ENCODE measurements at places on chromosomes 12 and 14.

DNA sequence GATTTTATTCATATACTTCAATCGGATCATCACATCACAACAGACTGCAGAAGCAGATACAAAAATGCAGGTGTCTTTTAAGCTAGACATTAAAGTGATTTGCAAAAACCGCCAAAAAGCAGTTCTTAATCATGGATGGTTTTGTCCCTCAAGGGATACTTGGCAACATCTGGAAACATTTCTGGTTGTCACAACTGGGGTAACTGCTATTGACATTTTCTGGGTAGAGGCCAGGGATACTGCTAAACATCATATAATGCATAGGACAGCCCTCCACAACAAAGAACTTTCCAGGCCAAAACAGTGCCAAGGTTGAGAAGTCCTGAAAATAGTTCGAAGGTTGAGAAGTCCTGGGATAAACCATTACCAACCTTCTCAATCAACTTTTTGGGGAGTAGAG is 101.8 kb upstream of the BBS10 start:
- no peak overlapping the region for H3K4me3 ChIP-seq
- no peaks in the 10 kb centered on the region for H3K27me3 ChIP-seq
- no peak for DNase-seq
- no peaks in the 10 kb centered on the region for H3K4me1 ChIP-seq
- H3K27ac ChIP-seq, result no peak overlapping the region

- peaks cover 9% of the 10 kb centered on the region for H3K4me1 ChIP-seq
- no peak overlapping the region for H3K27ac ChIP-seq
- DNase-seq, result no peak
- peaks cover 76% of the 10 kb centered on the region for H3K27me3 ChIP-seq
Measured at GRCh38 chr12:49959685-49960473, 1.8 kb upstream of the AQP5 start.

- no peak overlapping the region for H3K4me3 ChIP-seq
- H3K36me3 ChIP-seq, result peaks cover 35% of the 10 kb centered on the region
- H3K27me3 ChIP-seq, result no peaks in the 10 kb centered on the region
- H3K27ac ChIP-seq, result no peak overlapping the region
- peaks cover 6% of the 10 kb centered on the region for H3K4me1 ChIP-seq
- DNase-seq, result no peak
Measured at GRCh38 chr14:54762296-54762695, 140.3 kb downstream of the GCH1 start.

GRCh38 chr12:126668961-126669360 is 1598.0 kb upstream of the TMEM132C start:
- H3K36me3 ChIP-seq, result no peaks in the 10 kb centered on the region
- no peak overlapping the region for H3K4me3 ChIP-seq
- no peak for DNase-seq
- H3K27me3 ChIP-seq, result no peaks in the 10 kb centered on the region

DNA sequence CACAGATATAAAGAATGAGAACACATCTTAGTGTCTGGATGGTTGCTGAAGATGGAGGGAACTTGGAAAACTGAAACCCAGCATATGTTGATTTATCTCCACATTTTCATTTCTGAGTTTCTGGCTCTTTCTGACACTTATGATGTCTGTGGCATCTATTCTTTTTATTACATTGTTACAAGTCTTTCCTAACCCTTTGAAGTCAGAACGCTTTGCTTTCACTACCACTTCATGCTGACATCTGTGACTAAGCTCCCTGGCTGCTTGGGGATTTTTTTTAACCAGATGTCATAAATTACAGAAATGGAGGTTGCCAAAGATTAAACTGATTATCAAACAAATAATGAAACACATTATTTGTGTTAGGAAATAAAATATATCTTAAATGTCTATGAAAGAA is 188.7 kb downstream of the KITLG start:
- no peaks in the 10 kb centered on the region for H3K36me3 ChIP-seq
- no peak overlapping the region for H3K27ac ChIP-seq
- H3K4me3 ChIP-seq, result no peak overlapping the region
- H3K27me3 ChIP-seq, result peaks cover 4% of the 10 kb centered on the region
- H3K4me1 ChIP-seq, result no peaks in the 10 kb centered on the region

GRCh38 chr14:74978416-74978947 is 23.1 kb upstream of the PGF start:
- peaks cover 18% of the 10 kb centered on the region for H3K27me3 ChIP-seq
- peaks cover 56% of the 10 kb centered on the region for H3K4me1 ChIP-seq
- peak; percentile 68 for DNase-seq
- H3K27ac ChIP-seq, result peak overlapping the region; percentile 78
- no peak overlapping the region for H3K4me3 ChIP-seq

GRCh38 chr14:52121441-52121840 is 52.6 kb upstream of the NID2 start:
- H3K27me3 ChIP-seq, result peaks cover 5% of the 10 kb centered on the region
- H3K27ac ChIP-seq, result no peak overlapping the region
- DNase-seq, result no peak
- peaks cover 5% of the 10 kb centered on the region for H3K4me1 ChIP-seq

- peaks cover 17% of the 10 kb centered on the region for H3K36me3 ChIP-seq
- no peak for DNase-seq
- H3K27ac ChIP-seq, result no peak overlapping the region
Measured at GRCh38 chr14:56160088-56160487, 41.9 kb downstream of the PELI2 start.

DNA sequence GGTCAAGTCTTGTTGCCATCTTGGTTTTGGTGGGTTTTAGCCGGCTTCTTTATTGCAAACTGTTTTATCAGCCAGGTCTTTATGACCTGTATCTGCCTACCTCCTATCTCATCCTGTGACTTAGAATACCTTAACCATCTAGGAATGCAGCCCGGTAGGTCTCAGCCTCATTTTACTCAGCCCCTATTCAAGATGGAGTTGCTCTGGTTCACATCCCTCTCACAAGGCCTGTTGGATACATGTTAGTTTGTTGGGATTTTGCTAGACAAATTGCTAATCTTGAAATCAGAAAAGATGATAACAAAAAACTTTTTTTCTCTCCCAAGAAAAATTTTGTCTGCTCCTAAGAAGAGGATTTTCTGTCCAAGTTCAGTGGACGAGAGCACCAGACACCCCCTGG is 27.6 kb upstream of the CCDC63 start:
- DNase-seq, result no peak
- H3K27ac ChIP-seq, result no peak overlapping the region
- H3K36me3 ChIP-seq, result no peaks in the 10 kb centered on the region
- peaks cover 19% of the 10 kb centered on the region for H3K27me3 ChIP-seq
- no peak overlapping the region for H3K4me3 ChIP-seq

DNA sequence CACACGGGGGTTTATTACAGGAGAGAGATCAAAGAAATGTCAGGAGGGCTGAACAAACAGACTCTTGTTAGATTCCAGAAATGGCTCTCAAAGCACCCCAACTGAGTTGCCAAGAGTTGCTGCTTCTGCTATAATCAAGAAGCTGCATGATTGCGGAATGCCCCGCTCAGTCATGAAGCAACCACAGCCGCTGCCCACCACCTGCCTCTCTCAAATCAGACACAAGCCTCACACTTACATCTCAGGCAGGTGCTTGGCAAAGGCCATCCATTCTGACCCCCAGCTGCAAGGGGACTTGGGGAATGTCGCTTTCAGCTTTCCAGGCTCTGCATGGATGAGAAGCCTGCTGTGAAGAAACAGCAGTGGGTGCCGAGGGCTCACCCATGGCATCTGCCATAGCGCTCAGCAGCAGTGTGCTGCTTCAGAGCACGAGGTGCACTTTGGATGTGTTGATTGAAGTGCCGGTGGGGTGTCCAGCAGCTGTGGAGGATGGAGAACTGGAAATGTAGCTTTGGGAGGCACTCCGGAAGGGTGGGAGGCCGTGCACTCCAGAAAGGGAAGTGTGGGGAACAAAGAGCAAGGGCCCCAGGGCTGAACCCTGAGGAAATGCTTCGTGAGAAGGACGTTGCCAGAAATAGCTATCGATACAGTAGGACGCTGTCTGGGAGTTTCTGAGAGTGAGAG is 37.7 kb downstream of the LRRC74A start:
- H3K4me3 ChIP-seq, result no peak overlapping the region
- H3K27me3 ChIP-seq, result peaks cover 19% of the 10 kb centered on the region
- DNase-seq, result no peak
- H3K27ac ChIP-seq, result no peak overlapping the region
- no peaks in the 10 kb centered on the region for H3K36me3 ChIP-seq

DNA sequence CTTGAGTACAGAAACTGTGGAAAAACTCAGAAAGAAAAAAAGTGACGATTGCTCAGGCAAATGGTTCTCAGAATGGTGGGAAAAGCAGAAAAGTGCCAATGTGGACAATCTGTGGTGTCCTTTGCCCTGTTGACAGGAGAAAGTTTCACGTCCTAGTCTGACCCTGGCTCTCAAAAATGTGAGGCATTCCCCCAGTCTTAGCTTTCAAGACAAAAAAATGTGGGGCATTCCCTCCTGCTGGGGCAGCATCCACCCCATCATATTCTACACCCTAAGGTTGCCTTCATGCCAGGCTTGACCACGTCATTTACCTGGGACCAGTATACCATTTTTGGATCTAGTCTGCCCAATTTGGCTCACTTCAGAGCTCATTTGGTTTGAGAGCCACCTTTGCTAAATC is 20.7 kb upstream of the ANAPC7 start:
- no peak for DNase-seq
- no peak overlapping the region for H3K4me3 ChIP-seq
- H3K4me1 ChIP-seq, result peaks cover 7% of the 10 kb centered on the region

- H3K4me1 ChIP-seq, result peaks cover 36% of the 10 kb centered on the region
- H3K27ac ChIP-seq, result no peak overlapping the region
- H3K36me3 ChIP-seq, result no peaks in the 10 kb centered on the region
- peaks cover 18% of the 10 kb centered on the region for H3K27me3 ChIP-seq
- DNase-seq, result no peak
Measured at GRCh38 chr12:65505386-65506121, 227.1 kb downstream of the MSRB3 start.

- H3K4me3 ChIP-seq, result no peak overlapping the region
- no peak for DNase-seq
- no peaks in the 10 kb centered on the region for H3K27me3 ChIP-seq
- H3K4me1 ChIP-seq, result peaks cover 6% of the 10 kb centered on the region
Measured at GRCh38 chr14:103311171-103311997, 22.7 kb upstream of the EIF5 start.

GRCh38 chr14:69345402-69345801 is 52.7 kb downstream of the ERH start:
- H3K4me3 ChIP-seq, result no peak overlapping the region
- no peaks in the 10 kb centered on the region for H3K36me3 ChIP-seq
- DNase-seq, result no peak
- H3K27me3 ChIP-seq, result peaks cover 4% of the 10 kb centered on the region
- no peak overlapping the region for H3K27ac ChIP-seq

DNA sequence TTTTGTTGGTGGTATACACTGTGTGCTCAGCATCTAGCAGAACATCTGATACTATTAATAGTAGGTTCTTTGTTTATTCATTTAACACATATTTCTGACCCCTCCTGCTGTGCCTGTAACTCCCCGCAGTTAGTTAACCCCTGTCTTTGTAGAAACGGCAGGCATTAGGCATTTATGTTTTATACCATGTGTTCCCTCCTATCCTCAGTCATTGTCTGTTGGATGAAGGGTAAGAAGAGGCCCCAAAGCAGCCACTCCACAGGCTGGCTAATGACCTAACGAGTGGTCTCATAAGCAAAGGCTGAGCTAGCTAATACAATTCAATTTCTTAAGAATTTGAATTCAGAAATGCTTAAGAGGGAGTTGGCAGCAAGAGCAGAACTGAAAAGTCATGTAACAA is 170.8 kb downstream of the TMX1 start:
- no peak for DNase-seq
- no peaks in the 10 kb centered on the region for H3K36me3 ChIP-seq
- H3K27me3 ChIP-seq, result no peaks in the 10 kb centered on the region
- no peak overlapping the region for H3K27ac ChIP-seq
- peaks cover 9% of the 10 kb centered on the region for H3K4me1 ChIP-seq
- no peak overlapping the region for H3K4me3 ChIP-seq

DNA sequence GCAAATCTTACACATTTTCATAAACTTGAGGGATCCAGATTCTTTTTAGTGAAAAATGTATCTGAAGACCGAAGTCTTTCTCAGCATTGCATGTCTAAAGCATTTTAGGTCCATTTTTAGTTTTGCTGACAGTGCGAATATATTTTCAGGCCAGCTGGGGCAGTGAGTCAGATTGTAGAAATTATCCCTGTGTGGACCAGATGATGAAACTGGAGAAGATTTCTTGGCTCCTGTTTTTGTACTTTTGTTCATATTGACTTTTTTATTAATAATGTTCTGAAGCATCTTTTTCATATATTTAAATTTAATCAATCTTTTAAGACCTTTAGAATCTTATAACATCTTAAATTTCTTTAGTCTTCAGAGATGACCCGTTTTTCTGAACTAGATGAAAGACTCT is 173.1 kb downstream of the FLRT2 start:
- H3K27me3 ChIP-seq, result no peaks in the 10 kb centered on the region
- H3K4me1 ChIP-seq, result no peaks in the 10 kb centered on the region
- H3K36me3 ChIP-seq, result no peaks in the 10 kb centered on the region
- no peak overlapping the region for H3K27ac ChIP-seq
- DNase-seq, result no peak
- H3K4me3 ChIP-seq, result no peak overlapping the region

GRCh38 chr14:100871234-100872186 is 32.0 kb downstream of the RTL1 start:
- no peak for DNase-seq
- no peaks in the 10 kb centered on the region for H3K4me1 ChIP-seq
- no peaks in the 10 kb centered on the region for H3K36me3 ChIP-seq

DNA sequence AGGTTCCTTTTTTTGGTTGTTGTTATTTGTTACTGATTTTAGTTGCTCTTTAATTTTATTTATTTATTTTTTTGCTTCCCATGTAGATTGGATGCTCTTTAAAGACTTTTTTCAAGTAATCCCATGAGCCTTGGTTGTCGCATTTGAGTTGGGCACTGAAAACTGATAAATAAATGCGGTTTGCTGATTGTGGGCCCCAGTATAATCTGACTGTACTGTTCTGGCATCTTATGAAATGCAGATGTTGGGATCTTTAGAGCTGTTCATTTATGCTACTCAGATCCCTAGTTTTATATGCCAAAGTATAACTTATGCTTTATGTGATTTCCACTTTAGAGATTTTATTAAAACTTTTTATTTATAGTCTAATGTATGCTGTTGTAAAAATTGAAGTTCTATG is 33.3 kb downstream of the WNK1 start:
- DNase-seq, result no peak
- no peaks in the 10 kb centered on the region for H3K27me3 ChIP-seq
- H3K36me3 ChIP-seq, result peaks cover 3% of the 10 kb centered on the region
- H3K4me3 ChIP-seq, result no peak overlapping the region

GRCh38 chr14:69153152-69153872 is 393 bp upstream of the DCAF5 start:
- peaks cover 20% of the 10 kb centered on the region for H3K4me1 ChIP-seq
- peak overlapping the region; percentile 83 for H3K27ac ChIP-seq
- DNase-seq, result peak; percentile 74

All from type B pancreatic cell (in vitro differentiated cells).